Activated CD8-positive, alpha-beta memory T cell treated with anti-CD3 and anti-CD28 coated beads, Interleukin-2, amount 10 ng/mL, durations not matched to agents 7 days and 5 days (primary cell): ENCODE measurements at places on chromosomes 7 and 10. TPM values are rescaled to one million over a fixed set of nuclear protein-coding genes. Genes with fewer than 3 reads are reported as not detected.

The WNT16 gene
- total RNA-seq = not detected

The MBLAC1 gene
- total RNA-seq = 5.6 TPM

DNA sequence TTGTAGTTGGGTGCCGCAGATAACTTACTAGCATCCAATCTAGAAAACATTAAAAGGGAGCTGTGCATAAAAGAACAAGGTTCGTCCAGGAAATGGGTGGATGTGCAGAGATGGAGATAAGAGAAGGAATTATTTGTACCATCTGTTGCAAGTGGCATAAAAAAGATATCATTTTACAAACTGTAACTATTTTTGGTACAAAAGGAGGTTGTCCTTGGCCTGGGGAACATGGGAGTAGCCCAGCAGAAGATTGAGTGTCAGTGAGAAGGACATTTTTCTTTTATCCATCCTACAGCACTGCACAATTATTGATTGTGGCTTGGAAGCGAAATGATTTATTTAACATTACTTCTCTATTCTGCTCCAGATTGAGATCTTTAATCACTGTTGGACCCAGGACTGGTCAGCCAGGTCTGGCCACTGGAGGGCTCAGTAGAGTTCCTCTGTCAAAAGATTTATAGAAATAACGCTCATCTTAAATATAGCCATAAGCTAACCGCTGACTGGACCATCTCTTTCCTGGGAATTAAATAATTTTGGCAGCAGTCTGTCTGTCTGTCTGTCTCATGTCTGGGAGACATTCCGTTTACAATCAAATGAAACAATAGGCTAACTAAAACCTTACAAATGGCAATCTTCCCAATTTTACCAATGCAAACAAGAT lies 254.1 kb downstream of the KIAA1217 start:
- no peak for DNase-seq
- H3K27me3 ChIP-seq = peaks cover 26% of the 10 kb centered on the region
- H3K27ac ChIP-seq = no peak overlapping the region

- DNase-seq = no peak
- H3K4me1 ChIP-seq = peaks cover 10% of the 10 kb centered on the region
- peaks cover 45% of the 10 kb centered on the region for H3K27me3 ChIP-seq
- H3K36me3 ChIP-seq = no peaks in the 10 kb centered on the region
These were observed 15.5 kb upstream of the JAZF1 start for GRCh38 chr7:28195910-28196620.

DNA sequence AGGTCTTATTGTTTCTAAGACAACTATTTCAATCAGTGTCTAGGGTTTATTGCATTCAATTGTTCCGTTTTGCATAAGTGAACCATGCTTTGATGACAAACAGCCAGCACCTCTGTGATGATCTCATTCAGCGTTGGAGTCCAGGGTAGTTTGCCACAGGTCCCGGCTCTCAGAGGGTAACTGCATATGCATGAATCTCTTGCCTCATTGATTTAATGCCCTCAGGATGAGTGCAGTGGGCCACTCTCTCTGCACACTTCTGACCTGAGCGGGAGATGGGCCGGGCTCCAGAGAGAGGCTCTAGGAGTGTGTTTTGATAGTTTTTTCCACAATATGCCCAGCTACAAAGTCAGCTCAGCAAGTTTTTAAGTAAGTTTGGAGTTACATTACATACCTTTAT lies 83.9 kb downstream of the HECW1 start:
- no peaks in the 10 kb centered on the region for H3K4me1 ChIP-seq
- H3K4me3 ChIP-seq = no peak overlapping the region
- DNase-seq = no peak
- peaks cover 4% of the 10 kb centered on the region for H3K27me3 ChIP-seq
- no peaks in the 10 kb centered on the region for H3K36me3 ChIP-seq
- H3K27ac ChIP-seq = no peak overlapping the region

GRCh38 chr7:118573085-118573484 lies 348.6 kb downstream of the ANKRD7 start:
- H3K27ac ChIP-seq = no peak overlapping the region
- H3K4me3 ChIP-seq = no peak overlapping the region
- H3K27me3 ChIP-seq = no peaks in the 10 kb centered on the region
- H3K36me3 ChIP-seq = no peaks in the 10 kb centered on the region
- DNase-seq = no peak

DNA sequence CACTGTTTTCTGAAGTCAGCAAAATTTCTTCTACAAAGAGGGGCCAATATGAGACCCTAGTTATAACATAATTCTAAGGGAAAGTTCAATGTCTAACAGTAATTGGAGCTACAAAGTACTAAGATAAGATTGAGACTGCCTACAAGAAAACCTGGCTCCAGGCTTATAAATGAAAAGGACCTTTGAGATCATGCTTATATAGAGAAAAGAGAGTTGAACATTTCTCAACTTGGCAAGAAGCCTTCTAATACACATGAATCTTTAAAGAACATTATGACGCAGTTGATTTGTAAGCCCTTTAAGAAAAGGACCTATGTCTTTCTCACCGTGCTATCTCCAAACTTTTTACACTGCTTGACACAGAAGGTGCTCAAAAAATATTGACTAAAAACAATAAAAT lies 87.9 kb downstream of the TPK1 start:
- no peaks in the 10 kb centered on the region for H3K27me3 ChIP-seq
- no peaks in the 10 kb centered on the region for H3K36me3 ChIP-seq
- no peaks in the 10 kb centered on the region for H3K4me1 ChIP-seq
- DNase-seq = no peak

GRCh38 chr10:16146993-16147392 lies 286.7 kb upstream of the MINDY3 start:
- no peak overlapping the region for H3K27ac ChIP-seq
- H3K27me3 ChIP-seq = no peaks in the 10 kb centered on the region
- no peak overlapping the region for H3K4me3 ChIP-seq

DNA sequence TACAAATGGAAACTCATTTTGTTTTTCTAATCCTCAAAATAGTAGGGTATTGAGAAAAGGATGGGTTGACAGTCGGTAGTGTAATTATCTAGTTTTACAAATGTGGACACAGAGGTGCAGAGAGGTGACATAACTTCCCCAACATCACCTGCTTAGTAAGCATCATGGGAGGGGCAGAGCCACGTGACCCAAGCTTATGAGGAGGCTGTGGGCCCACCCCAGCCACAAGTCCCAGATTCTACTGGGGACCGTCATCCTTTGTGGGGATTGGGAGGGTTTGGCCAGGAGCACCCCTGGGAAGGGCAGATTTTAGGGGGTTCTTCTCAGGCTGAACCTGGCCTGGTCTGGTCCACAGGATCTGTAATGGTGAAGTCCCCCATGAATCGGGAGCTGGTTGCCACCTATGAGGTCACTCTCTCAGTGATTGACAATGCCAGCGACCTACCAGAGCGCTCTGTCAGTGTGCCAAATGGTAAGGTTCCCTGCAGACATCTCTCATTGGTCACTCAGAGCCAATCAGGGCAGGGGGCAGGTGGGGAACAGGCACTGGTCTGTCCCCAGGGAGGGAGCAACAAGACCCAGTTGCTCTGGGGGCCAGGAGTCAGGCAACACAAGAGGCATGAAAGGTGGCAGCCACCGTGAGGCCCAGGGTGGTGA lies 23.6 kb upstream of the VSIR start:
- H3K27ac ChIP-seq = no peak overlapping the region
- no peaks in the 10 kb centered on the region for H3K27me3 ChIP-seq
- DNase-seq = no peak
- peaks cover 17% of the 10 kb centered on the region for H3K4me1 ChIP-seq
- no peaks in the 10 kb centered on the region for H3K36me3 ChIP-seq
- H3K4me3 ChIP-seq = no peak overlapping the region

DNA sequence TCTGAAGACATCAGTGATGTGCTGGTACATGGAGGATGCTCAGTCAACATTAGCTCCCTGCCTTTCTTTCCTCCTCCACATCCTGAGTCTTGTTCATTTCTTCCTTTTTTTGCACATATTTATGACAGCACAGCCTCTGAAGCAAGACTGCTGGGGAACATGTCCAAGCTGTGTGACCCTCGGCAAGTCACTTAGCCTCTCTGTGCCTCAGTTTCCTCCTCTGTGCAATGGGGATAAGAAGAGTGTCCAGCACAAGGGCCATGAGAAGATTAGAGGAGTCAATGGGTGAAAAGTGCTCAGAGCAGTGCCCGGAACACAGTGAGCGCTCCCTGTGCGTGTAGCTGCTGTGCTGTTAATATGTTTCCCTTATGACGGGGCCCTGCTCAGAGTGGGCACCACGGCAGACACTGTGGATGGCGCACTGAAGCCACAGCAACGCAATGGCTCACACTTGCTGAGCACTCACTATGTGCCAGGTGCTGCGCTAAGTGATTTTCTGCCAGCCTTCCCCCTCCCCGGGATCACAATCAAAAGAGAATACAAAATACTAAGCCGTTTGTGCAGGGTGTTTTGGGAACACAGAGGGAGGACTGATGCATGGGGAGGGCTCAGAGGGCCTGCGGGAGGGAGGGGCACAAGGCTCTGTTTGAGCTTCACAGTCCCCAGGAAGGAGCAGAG lies 28.7 kb downstream of the ZCCHC24 start:
- no peaks in the 10 kb centered on the region for H3K27me3 ChIP-seq
- H3K27ac ChIP-seq = no peak overlapping the region
- no peak overlapping the region for H3K4me3 ChIP-seq
- no peaks in the 10 kb centered on the region for H3K36me3 ChIP-seq
- DNase-seq = no peak

GRCh38 chr10:78437407-78437768 lies 403.7 kb downstream of the RPS24 start:
- H3K4me3 ChIP-seq = no peak overlapping the region
- DNase-seq = no peak
- H3K36me3 ChIP-seq = no peaks in the 10 kb centered on the region
